ENCODE measurements at places on chromosomes 7 and 10. TPM values are rescaled to one million over a fixed set of nuclear protein-coding genes. Genes with fewer than 3 reads are reported as not detected.

Gene KCNIP2
- 2.6 TPM for total RNA-seq

Gene DYNC1I1
- not detected for total RNA-seq

Gene EMX2
- not detected for total RNA-seq

Gene PAX4
- not detected for total RNA-seq

- DNase-seq: no peak
Observed at GRCh38 chr7:64839910-64840309, 45.7 kb downstream of the ZNF138 start.

DNA sequence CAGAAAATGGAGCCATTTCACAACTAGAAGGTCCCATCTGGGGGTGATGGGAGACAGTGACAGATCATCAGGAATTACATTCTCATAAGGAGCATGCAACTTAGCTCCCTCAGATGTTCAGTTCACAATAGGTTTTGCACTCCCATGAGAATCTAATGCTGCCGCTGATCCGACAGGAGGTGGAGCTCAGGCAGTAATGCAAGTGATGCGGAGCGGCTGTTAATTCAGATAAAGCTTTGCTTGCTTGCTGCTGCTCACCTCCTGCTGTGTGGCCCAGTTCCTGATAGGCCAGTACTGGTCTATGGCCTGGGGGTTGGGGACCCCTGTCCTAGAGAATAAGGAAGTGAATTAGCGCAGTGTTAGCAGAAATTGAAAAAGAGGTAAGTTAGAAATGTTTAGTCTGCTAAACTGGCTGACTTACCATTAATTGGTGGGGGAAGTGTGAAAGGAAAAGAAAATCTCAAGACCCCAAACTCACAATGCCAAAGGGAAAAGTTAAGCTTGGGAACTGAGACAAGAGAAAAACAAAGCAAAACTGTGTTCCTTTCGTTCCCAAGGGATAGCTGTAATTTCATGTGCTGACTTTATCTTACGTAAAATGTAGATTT, 76.4 kb downstream of the LYZL2 start:
- DNase-seq: no peak

DNA sequence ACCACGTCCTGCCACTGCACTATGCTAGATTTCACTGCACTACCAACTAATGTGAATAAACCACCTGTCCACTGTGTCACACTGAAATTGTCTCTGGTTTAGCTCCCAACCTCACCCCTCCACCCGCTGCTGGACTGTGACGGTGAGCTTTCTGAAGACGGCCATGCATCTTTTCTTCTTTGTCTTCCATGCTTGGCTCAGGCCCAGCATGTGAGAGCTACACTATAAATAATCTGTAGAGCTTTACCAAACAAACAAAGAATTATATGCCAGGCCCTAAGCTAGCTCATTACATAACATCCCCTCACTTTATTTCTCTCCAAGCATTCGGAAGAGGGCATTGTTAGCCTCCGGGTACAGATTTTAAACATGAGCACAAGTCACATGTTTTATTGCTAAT, 633.2 kb downstream of the TNS3 start:
- no peak for DNase-seq

GRCh38 chr10:6314620-6315205, 112.0 kb downstream of the PFKFB3 start:
- no peak for DNase-seq
